ENCODE measurements at places on chromosomes 5 and 9.

GRCh38 chr5:123448017-123448617 is 24.9 kb upstream of the CEP120 start:
- DNase-seq, result no peak

GRCh38 chr5:164972973-164973372 is 1467.6 kb downstream of the MAT2B start:
- no peak for DNase-seq

- DNase-seq, result no peak
Measured at GRCh38 chr5:35337340-35338156, 107.3 kb upstream of the PRLR start.

DNA sequence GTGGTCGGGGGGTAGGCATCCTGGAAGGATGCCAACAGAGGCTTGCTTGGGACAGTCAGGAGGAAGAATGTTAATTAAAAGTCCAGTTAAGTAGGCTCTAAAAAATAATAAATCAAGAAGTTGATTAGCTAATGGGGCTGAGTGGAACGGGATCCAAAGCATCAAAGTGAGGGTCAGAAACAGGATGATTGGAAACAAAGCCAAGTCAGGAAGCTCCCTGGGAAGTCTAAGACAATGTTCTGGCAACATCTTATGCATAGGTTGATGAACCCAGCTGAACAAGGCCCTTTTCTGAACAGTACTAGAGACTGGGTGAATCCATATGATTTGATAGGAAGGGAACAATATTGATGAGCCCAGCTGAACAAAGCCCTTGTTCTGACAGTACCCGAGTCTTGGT is 50.2 kb upstream of the STARD4 start:
- DNase-seq, result no peak

GRCh38 chr9:13791816-13792215 is 512.3 kb upstream of the MPDZ start:
- no peak for DNase-seq

DNA sequence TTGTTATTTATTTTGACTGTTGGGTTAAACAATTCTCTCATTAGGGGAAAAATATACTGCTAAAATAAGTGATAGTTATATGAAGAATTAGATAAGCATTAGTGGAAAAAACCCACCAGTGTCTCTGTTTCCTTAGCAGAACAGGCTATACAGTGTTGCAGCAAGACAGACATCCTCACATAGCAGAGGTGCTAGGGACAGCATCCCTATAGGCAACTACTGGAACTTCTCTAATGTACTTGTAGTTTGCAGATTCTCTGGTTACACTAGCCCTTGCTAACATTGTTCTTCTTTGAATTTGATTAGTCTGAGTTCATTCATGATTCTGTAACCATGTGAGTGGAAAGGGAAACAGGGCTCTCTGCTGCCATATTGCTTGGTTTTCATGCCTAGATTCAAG is 661.8 kb upstream of the RGMB start:
- DNase-seq, result no peak

- DNase-seq, result no peak
Measured at GRCh38 chr9:134982311-134982710, 64.6 kb upstream of the FCN1 start.

- DNase-seq, result no peak
Measured at GRCh38 chr5:102670224-102670836, 84.8 kb upstream of the PAM start.

GRCh38 chr5:31417512-31417911 is 114.4 kb downstream of the DROSHA start:
- no peak for DNase-seq

DNA sequence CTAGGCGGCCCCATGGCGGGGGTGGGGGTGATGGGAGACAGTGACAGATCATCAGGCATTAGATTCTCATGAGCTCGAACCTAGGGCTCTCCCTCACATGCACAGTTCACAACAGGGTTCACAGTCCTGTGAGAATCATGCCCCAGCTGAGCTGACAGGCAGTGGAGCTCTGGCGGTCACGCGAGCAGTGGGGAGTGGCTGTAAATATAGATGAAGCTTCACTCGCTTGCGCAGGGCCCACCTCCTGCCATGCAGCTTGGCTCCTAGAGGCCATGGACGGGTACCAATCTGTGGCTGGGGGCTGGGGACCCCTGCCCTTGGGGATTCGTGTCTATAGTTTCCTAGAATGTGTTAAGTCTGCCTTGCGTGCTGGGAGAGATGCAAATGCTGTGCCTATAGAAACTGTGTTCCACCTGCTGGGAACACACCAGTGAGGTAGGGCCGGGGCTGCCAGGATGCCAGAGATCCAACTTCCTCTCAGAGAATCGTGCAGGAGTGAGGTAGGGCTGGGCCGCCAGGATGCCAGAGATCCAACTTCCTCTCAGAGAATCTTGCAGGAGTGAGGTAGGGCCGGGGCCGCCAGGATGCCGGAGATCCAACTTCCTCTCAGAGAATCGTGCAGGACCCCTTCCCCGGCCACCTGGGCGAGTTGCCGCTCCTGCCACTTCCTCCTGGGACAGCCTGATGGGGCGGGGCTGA is 14.1 kb upstream of the EXOC3 start:
- no peak for DNase-seq

DNA sequence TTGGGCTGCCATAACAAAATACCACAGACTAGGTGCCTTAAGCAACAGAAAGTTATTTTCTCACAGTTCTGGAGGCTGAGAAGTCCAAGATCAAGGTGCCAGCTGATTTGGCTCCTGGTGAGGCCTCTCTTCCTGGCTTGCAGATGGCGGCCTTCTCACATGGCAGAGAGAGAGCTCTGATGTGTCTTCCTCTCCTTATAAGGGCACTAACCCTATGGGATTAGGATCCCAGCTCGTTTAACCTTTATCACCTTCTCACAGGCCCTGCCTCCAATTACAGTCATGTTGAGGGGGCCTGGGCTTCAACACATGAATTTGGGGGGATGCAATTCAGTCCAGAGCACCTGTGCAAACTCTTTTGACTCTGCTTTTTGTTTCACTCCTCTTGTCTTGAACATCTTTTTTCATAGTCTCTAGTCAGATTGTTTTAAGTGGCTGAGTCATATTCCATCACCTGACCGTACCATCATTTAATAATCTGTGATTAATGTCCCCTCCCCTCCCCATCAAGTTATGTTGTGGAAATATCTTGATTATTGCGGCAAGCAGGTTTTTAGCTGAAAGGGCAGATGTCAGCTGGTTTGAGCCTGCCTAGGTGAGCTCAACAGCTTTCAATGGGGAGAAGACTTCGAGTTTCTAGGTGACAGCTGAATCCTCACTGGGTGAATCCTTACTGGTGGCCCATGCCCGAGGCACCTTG is 61.8 kb downstream of the NDFIP1 start:
- DNase-seq, result no peak

DNA sequence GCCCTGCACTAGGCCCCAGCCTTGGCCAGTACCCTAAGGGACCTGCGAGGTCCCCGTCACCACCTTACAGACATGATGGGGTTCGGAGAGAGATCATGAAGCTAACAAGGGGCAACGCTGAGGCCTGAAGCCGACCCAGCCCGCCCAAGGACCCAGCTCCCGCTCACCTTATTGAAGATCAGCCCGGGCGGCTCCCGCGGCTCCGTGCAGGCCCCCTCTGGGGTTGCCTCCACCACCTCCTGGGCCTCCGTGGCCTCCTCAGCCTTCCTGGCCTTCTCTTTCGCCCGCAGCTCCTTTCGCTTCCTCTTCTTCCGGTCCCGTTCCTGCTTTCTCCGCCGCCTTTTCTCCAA is 3.6 kb downstream of the SURF6 start:
- DNase-seq, result no peak

DNA sequence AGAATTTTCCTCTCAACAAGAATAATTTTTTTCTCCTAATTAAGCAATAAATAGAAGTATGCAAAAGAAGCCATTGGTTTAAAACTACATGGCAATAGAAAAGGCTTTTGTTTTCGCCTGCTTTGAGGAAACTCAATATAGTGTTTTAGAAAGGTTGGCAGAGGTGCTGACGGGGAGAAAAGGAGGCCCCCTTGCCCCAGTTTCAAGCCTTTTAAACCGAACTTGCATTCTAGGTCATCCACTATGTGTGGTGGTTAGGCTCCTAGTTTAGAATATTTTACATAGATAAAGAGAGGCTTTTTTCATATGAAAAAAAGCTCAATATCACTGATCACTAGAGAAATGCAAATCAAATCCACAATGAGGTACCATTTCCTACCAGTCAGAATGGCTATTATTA is 33.5 kb upstream of the CEMIP2 start:
- DNase-seq, result no peak

DNA sequence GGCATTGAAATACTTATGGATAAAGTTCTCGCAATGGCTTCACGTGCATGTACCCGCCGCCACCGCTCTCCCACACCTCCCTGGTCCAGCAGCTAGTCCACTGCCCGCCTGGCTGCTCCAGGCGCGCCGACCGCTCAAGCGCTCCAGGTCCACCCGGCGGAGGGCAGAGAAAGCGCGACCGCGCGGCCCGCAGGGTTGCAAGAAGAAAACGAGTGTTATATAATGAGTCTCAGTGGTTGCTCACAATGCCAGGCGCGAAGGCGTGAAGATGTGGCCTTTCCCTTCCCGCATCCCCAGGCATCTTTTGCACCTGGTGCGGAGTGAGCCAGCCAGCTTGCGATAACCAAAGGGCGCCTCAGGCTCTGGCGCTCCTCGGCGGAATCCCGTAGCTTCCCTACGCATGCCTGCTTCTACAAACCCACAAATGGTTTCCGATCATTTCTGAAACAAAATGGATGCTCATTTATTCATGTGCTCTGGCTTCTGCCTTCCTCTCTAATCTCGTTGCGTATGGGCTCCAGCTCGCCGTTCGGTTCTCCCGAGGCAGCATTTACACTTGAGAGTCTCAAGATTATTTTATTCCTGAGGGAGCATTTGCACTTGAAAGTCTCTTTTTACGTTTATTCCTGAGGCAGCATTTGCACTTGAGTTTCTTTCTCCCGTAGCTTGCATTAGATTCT is 25.7 kb downstream of the CDKN2A start:
- DNase-seq, result no peak

DNA sequence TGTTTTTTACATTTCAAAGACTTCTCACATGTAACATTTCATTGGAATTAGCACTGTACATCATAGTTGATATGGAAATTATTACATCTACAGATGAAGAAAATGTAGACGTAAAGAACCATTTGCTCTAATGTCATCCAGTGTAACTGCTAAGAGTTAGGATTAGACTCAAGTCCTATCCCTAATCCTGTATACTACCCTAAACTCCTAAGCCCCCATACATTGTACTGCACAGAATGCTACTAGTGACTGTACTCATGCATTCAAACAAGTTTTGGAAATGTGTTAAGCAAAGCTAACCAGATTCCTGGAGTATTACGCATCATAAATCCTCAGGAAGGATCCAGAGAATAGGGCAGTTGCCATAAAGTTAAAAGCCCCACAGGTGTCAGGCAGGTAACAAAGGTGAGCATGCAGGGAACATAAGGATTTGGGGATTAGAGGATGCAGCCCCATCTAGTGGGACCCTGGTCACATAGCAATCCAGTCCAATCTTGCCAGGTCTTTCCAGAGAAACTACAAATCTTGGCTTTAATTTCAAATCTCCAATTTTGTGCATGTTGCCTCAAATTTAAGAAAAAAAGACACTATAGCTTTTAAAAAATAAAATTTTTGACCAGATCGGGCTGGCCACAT is 32.0 kb downstream of the HAVCR1 start:
- no peak for DNase-seq

- DNase-seq, result no peak
Measured at GRCh38 chr9:9719373-9720112, 893.3 kb downstream of the PTPRD start.

DNA sequence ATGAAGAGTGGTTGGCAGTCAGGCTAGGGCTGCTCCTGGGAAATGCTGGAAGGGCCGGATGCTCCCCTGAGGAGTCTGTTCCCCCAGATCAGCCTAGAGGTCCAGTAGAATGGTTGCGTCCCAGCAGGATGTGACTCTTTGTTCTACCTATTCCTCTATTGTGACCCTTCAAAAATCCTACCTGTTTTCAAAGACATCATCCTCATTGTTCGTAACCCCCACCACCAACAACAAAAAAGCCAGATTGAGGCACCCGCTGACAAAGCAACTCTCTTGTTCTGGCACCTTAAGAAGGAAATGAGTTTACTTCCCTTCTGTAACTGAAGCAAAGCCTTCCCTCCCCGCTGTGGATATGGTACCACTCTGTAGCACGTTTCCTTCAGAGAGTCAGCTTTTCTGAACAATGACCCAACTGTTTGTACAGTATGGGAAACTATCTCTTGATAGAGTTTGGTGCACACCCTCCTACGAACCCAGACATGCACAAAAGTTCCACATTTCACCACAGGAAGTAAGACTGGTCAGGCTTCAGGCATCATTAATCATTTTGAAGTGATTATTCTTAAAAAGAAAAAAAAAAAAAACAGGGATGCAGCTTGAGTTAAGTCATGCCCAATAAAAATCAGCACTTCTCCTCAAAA is 207.2 kb downstream of the ENC1 start:
- DNase-seq, result no peak

- DNase-seq, result no peak
Measured at GRCh38 chr5:83509540-83509939, 38.0 kb downstream of the VCAN start.

DNA sequence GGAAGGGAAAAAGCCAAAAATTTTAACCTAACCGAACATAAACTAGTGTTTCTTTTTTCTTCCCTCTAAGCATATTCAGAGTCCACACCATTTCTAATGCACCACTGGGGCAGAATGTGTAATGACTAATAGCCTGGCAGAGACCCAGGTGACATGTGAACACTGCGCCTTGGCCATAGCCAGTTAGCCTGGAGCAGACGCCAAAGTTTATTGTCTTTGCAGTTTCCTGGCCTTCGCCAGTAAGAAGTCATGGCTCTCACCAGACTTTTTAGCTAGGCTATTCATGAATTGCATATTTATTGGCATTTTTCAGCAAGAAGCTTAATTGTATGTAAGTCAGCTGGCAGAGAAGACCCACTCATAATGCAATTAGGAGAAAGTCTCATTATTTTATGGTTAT is 182.8 kb upstream of the SLC27A6 start:
- no peak for DNase-seq

- no peak for DNase-seq
Measured at GRCh38 chr5:60843386-60843935, 608 bp downstream of the ELOVL7 start.

DNA sequence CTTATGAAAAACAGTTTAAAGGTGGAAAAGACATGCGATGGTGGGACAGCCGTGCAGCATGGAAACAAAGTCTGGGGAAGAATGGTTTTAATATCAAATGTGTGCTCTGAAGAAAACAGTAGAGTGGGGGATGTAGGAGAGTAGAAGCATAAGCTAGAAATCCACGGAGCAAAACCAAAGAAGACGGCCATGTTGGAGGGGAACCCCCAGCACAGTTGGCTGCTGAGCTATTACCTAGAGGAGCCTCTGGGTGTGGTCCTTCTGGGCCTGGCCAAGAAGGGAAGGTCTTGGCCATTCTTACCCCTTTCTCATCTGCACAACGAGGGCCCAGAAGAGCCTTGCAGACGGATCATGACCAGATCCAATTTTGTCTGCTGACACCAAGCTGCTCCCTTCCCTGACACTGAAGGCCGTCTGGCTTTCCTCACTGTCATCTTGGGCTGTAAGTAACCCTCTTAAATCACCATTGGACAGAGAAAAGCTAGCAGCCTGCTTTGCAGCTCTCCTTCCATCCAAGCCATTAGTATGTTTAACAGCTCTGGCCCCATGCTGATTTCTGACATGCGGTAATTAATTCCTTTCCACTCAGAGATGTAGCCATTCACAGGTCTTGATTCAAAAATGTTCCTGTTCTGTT is 189.5 kb downstream of the SEC61B start:
- DNase-seq, result no peak
